ENCODE measurements at places on chromosomes 7 and 10.

DNA sequence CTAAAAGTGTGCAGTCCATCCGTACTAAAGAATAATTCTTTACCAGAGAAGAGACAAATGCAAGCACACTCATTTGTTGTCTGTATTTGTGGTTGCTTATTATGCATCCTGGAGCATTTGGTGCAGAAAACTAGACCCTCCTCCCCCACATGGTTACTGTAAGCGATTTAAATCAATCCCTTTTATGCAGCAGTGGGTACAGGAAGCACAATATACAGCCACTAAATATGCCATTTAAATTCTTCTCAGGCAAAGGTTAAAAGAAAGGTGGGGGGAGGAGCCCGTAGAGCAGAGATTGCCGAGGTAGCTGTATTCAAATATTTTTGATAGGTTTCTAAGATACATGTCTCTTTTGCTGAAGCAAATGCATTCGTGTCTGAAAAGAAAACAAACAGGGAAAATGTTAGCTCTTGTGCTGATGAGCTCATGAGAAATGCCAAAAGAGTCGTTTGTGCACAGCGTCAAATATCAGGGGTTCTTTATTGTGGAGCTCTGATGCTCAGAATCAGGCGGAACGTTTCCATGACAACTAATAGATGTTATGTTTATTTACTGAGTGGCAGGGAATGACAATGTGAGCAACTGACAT lies 131.3 kb upstream of the NPVF start:
- DNase-seq = no peak

DNA sequence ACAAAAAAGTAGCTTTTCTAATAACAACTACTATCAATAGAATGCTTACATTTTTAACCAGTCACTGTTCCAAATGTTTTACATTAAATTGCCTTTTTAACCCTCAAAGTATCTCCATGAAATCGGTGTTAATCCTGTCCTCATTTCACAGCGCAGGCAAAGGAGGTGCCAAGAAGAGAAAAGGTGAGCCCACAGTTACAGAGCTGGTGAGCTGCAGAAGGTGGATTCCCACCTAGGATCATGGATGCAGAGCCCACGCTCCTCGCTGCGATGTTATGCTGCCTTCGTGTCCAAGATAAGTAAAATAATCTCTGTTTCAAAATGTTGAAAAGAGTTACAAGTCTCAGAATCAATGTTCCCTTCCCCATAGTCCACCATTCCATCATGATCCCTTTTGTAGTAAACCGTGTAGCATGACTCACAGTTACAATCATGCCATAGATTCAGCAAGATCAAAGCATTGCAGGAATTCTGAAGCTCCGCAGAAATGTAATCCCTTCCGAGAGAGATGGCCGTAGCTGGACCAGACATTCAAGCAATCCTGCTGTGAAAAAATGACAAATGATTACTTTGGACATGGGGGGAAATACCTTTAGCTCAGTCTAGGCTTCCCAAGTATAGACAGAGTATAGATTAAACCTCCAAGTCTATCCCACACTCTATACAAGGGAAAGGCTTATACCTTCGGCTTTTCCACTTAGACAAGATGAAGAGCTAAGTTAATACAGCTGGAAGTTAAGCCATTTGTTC lies 394.7 kb upstream of the AKR1E2 start:
- DNase-seq = no peak

DNA sequence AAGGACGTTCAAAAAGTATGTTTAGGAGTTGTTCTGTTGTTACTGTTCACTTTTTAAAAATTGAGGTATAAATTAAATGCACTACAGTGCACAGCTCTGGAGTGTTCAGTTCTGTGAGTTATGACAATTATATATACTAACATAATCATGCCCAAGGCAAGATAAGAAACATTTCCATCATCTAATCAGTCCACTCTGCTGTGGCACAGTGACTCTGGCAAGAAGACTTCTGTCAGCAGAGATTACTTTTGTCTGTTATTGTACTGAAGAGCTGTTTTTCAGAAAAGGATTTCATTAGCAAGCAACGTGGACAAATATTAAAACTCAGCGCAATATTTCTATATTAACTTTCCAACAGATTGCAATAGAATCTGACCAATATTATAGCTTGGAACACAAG lies 32.0 kb downstream of the ICA1 start:
- no peak for DNase-seq

DNA sequence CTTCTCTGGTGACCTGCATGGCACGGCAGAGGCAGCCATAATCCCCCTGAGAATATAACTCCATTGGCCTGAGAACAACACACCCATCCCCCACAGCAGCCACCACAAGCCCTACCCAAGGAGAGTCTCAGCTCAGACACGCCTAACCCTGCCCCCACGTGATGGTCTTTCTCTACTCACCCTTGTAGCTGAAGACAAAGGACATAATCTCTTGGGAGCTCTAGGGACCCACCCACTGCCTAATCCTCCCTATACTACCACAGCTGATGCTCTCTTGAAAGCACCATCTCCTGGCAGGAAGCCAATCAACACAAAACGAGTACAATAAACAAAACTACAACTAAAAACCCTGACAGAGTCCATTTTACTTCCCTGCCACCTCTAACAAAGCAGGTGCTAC lies 30.7 kb upstream of the HPSE2 start:
- no peak for DNase-seq

DNA sequence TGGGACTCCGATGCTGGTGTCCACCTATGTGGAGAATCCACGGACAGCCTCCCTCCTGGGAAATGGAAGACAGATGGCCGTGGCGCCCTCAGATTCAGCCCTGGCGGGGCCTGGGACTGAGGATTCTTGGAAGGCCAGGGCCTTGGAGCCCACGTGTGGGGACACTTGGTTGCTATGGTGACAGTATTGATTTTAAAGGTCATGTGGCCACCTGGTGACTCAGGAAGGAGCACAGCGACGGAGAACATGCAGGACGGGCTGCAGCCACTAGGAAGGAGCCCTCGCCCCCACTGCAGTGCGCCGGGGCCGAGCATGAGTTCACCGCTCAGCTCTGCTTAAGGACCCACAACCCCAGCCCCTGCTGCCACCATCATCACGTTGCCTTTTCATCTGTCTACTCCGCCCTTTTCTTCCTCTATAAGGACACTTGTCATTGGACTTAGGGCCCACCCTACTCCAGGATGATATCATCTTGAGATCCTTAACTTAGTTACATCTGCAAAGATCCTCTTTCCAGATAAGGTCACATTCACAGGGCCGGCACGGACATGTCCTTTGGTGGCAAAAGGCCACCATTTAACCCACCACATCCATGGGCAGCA lies 3.7 kb upstream of the STK32C start:
- DNase-seq = no peak

All from T1000 (cell line).